Activated CD8-positive, alpha-beta memory T cell treated with anti-CD3 and anti-CD28 coated beads for 4 hours (primary cell): ENCODE measurements at places on chromosomes 7 and 10.

GRCh38 chr7:27781188-27781587 is 41.2 kb downstream of the TAX1BP1 start:
- DNase-seq, result no peak

- DNase-seq, result no peak
Measured at GRCh38 chr10:121051696-121052279, 200.6 kb downstream of the WDR11 start.

GRCh38 chr7:55280031-55280454 is 85.1 kb upstream of the LANCL2 start:
- DNase-seq, result peak; percentile 28

DNA sequence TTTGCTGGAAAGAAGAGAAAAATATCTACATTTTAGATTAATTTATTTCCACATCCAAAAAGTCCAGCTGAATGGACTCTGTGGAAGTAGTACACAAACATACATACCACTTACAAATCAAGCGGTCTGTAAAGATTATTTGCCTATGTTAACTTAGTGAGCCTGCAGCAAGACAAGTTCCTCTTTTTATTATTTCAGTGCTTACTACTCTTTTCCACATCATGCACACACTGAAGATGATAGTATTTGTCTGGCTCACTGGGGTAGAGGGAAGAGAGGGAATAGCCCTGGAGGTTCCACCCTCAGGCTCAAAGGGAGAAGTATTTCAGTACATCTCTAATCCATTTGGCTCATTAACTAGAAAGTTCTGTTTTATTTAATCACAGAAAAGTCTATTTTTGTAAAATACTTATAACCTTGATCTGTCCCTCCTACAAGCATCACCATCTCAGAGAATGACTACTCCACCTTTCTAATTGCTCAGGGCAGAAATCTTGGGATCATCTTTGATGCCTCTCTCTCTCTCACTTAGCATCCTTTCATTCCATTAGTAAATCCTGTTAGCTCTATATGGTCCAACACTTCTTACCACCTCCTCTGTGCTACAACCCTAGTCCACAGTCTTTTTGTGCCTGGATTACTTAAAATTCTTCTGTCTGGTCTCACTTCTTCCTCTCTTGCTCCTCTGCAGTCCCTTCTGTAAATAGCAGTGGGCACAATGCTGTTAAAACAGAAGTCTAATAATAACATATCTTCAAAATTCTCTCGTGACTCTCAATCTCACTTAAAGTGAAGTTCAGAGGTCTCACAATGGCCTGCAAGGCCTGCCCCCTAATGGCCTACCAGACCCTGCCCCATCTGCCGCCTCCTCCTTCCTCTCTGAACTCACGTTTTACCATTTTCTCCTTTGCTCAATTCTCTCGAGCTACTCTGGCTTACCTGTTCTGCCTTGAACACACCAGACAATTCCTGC is 64.3 kb upstream of the CCDC6 start:
- no peak for DNase-seq

DNA sequence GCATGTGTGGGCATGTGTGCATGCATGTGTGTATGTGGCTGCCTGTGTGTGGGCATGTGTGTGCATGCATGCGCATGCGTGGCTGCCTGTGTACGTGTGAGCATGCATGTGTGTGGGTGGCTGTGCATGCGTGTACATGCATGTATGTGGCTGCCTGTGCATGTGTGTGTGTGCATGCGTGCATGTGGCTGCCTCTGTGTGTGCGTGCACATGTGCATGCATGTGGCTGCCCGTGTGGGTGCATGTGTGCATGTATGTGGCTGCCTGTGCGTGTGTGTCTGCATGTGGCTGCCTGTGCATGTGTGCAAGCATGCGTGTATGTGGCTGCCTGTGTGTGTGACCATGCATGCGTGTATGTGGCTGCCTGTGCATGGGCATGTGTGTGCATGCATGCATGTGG is 217.2 kb downstream of the ELFN1 start:
- no peak for DNase-seq

- no peak for DNase-seq
Measured at GRCh38 chr10:500876-501275, 188.6 kb downstream of the DIP2C start.

GRCh38 chr7:114133717-114134116 is 214.9 kb upstream of the PPP1R3A start:
- DNase-seq, result no peak

- DNase-seq, result no peak
Measured at GRCh38 chr7:2307690-2308107, 6.5 kb downstream of the SNX8 start.

DNA sequence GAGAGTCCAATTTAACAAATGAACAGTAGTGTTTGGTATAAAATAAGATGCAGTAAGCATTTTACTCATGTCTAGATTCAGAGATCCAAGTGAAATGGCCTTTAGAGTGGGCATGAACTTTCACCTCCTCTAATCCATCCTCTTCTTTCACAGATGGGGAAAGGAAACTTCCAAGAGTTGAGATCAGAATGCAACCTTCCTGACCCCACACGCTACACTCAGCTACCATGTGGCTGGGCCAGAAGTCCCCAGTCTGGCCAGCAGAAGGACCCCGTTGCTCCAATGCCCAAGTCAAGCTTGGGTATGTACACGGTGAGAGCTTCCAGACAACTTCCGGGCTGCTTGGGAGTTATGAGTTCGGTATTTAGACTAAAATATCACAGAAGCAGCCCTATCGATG is 228.0 kb downstream of the ELMO1 start:
- no peak for DNase-seq

- DNase-seq, result no peak
Measured at GRCh38 chr10:33461295-33461640, 126.8 kb upstream of the NRP1 start.

- no peak for DNase-seq
Measured at GRCh38 chr7:77465256-77465655, 49.1 kb upstream of the GSAP start.

- DNase-seq, result no peak
Measured at GRCh38 chr10:98296524-98296923, 28.5 kb upstream of the LOXL4 start.

DNA sequence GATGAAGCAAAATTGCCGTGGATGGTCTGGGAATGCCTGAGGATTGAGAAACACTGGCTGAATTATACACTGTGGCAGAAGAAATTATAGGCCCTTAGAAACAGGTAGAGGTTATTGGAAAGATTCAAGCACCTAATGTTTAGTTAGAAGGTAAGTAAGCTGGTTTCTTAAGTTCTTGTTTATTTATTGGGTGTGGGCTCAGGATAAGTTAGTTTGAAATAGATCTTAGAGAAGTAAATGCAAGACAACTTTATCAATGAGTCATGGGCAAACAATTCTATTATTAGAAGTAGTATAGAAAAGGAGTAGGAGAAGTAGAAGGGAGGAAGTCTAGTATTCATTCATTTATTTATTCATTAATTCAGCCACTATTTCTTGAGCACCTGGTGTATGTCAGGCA is 96.5 kb downstream of the KAT6B start:
- no peak for DNase-seq

DNA sequence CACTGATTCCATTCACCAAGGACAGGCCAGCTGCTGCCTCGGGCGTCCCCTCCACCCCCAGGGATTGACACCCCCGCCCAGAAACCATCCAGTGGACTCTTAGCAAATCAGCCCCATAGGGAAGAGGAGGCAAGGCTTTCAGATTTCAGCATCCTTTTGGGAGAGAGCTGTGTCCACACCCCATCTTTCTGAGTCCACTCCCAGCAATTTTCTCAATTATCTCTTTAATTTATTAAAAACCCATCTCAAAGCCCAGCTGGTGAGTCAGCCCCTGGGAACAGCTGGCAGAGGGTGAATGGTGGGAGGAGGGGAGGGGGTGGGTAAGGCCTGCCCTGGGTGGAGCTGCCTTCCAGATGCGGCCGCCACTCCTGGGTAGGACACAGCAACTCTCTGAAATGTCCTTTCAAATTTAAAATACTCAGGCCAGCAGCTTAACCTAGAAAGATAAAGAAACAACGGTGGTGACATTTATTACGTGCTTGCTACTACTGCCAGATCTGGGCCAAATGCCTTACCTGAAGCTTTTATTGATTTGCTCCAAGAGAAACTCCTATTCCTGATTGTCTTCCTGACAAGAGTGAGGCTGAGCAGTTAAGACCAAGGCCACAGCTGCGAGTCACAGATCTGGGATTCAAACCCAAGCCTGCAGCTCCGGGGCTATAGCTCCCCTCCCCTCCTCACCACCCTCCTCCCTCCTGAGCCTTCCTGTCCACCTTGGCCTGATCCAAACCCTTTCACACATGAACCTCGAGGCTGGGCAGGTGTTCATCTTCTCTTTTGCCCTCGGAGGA is 120.4 kb downstream of the RGS10 start:
- no peak for DNase-seq

GRCh38 chr10:43313901-43314300 is 47.0 kb upstream of the RASGEF1A start:
- no peak for DNase-seq

GRCh38 chr7:90777041-90777440 is 180.9 kb downstream of the CDK14 start:
- DNase-seq, result no peak

DNA sequence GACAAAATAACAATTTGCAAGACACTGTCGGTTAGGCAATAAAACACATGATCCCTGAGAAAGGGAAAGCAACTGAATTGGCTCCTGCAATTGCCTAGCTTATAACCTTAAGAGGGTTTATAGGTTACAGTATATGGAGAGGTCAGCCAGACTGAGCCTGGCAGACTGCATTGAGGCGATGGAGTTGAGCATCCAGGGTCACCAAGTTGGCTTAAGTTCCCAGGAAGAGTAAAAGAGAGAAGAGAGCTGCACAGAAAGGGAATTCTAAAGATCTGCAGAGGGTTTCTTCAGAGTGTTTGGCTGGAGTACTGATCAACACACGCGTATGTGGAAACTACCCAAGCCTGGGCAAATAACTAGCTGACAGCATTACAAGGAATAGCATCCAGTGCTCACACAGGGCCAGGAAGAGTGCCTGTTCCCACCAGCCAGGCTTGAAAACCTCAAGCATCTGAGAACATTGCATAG is 11.2 kb downstream of the ANKMY2 start:
- DNase-seq, result no peak

GRCh38 chr7:41108821-41109220 is 594.1 kb downstream of the INHBA start:
- no peak for DNase-seq

GRCh38 chr10:84097787-84098353 is 41.4 kb upstream of the GHITM start:
- no peak for DNase-seq

GRCh38 chr10:121059351-121059750 is 208.2 kb downstream of the WDR11 start:
- no peak for DNase-seq

DNA sequence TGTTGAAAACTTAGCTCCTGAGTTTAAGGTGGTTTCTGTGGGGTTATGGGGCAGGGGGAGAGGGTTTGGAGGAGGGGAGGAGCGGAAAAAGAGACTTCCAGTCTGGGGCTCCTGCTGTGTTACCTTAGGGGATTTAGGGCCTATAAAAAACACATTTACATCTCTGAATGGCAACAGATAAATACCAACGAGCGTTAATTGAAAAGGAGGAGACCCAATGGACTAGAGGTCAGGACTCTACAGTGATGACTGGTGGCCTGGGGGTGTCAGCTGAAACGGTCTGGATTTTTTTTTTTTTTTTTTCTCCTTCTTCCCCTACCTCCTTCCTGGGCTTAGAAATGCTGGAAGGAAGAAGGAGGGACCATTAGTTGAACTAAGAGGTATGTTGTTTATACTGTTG is 47.4 kb downstream of the AUTS2 start:
- no peak for DNase-seq

DNA sequence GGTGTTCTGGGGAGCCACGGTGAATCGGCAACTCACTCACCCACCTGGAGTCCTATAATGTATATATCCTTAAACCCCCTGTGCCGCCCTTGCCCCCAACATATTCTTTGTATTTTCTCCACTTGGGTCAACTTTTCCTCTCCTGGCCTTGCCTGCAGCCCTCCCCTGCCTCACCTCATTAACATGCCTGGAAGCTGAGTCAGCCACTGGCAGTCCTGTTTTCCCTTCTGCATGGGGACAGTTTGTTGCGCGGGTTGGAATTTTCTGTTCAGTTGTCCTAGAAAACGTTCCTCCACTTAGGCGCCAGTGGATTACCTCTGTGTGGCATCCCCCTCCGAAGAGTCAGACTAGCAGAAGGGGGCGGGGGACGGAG is 97.4 kb downstream of the C10orf105 start:
- DNase-seq, result no peak

DNA sequence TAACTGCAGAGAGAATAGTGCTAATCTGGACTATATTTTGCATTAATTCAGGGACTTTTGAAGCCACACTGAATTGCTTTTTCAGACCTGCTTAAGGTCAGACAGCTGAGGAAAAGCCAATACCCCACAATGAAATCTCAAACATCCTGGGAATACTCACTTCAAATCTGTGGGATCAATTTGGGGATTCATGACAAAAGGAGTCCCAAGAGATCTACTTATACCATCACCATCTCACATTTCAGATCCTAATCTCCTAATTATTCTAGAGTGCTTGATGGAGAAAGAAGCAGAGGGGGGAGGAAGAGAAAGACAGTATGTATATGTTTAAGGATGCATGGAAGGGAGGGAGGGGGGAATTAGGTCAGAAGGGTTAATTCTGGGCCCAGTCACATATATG is 202.2 kb downstream of the CACNA2D1 start:
- no peak for DNase-seq

DNA sequence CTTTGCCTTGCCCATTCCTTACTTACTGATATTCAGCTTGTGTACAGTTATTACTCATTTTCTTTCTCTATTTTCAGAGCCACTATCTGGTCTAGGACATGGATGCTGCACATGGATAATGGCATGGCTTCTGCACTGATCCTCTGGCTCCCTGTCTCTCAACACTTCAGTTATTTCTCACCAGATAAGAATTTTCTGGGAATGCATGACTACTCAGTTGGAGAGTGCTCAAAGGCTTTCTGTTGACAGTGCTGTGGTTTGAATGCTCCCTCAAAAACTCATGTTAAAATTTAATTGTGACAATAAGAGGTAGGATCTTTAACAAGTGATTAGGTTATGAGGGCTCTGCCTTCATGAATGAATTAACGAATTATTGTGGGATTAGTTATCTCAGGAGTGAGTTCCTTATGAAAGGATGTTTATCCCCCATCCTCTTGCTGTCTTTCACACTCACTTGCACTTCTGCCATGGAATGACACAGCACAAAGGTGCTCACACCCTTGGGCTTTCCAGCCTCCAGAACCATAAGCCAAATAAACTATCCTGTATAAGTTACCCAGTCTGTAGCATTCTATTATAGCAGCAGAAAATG is 16.1 kb upstream of the PIK3CG start:
- no peak for DNase-seq

DNA sequence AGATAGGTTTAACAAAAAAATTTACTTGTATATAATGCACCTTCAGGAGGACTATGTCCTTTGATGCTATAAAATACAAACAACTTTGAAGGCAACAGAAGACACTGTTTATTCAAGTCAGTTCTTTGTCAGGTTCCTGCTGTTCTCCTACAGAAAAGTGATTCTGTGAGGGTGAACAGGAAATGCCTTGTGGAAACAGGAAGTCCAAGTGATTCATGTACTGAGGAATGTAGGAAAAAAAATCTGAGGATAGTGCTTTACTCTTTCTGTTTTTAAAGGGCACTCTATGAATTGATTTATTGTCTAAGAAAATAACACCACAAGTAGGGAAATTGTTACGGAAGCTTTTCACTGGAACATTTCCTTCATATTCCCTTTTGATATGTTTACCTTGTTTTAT is 171.9 kb downstream of the HDAC9 start:
- DNase-seq, result no peak
